ENCODE measurements at places on chromosomes 6 and 20.

DNA sequence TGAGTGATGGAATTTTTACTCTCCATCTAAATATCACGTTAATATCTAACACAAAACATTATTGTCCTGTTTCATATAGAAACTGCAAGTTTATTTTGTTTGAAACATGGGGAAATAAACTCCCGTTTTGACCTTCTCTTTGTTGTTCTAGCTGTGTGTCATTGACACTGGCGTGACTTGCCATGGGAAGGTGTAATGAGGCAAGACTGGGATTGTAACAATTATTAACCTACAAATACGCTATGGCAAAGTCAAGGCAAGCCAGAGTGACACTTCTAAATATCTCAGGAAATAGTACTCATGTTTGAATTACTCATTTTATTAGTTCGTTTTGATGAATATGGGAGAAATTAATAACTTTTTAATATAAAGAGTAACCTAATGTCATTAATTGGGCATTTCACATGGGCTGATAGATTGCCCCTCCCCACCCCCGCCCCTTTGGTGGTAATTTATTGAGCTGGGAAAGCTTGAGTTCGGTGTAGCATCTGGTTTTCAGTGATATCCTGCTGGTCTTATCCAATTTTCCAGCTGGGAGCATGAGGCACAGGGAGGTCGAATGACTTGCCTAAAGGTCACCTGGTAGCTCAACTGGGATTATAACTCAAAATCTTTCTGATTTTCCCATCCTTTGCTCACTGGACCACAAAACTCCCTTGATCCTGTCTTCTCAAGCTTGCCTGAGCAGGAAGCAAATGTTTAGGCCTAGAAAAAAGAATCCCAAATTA lies 380.6 kb upstream of the JAG1 start:
- DNase-seq = no peak

DNA sequence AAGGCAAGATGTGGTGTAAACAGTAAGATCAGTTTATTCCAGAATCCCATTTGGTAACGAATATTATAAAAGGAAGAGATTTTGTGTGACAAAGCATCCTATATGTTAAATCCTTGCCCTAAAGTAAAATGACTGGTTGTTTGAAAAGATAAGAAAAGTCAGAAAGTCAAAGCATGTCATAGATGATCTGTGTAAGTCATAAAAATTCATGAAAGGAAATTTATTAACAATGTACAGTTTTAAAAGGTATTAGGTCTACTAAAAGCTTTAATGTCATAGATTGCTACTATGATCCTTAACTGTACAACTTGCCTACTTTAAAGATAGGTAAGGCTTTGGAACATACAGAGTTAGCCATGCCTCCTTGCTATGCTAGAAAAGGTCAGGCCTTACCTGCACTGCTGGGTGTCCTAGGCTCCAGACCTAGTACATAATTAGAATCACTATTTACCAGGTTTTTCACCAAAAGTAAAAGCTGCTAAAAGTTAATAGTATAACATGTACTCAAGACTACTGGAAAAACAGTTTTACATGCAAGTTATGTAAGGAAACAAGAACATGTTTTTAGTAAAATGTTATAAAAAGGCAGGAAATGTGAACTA lies 1090.1 kb upstream of the ADGRB3 start:
- no peak for DNase-seq

- DNase-seq = no peak
Observed at GRCh38 chr6:128368213-128368944, 152.0 kb downstream of the PTPRK start.

DNA sequence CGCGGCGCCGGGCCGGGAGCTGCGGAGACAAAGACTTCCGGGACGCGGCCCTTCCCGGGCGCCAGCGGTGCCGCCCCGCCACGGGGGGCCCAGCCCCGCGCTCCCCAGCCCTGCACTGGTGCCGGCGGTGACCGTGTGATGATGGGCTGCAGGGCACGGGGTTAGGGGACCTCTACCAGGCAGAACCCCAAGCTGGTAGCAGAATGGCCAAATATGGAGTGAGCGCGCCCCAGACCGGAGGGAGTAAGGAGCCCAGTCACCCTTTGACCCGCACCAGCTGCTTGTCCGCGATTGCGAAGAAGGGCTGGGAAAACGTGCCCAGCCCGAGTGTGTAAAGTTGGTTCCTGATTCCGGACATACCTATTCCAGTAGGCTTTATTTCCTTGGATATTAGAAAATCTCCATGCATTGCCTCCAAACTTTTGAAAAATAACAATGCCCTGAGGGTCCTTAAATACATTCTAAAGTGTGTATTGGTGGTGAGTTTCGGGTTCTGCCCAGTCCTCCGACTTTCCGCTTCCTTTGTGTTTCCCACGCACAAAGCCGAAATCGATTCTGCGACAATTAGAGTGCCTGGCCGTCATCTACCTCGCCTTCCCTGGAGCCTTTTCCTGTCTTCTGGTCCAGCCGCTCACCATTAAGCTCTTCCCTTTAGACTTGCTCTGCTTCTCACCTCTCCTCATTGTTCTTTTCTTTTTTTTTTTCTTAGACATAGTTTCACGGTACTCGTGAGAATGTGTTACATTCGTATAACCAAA lies 1.1 kb downstream of the ABRACL start:
- peak; percentile 15 for DNase-seq

GRCh38 chr20:21312813-21313474 lies 9.8 kb downstream of the XRN2 start:
- DNase-seq = no peak
